ENCODE measurements at places on chromosomes 16 and 17.

DNA sequence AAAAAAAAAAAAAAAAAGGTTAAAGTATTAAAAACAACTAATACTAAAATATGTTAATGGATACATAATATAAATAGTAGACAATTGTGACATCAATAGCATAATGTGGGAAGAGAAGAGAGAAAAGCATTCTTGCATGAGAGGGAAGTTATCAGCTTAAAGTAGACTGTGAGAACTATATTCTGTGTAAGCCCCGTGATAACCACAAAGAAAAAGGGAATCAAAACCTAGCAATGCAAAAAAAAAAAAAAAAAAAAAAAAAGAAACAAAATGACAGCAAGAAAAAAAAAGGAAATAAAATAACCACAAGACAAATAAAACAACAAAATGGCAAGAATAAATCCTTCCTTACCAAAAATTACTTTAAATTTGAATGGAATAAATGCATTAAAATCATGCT, 39.8 kb upstream of the MYLK3 start:
- DNase-seq, result no peak

GRCh38 chr16:8005096-8005860, 585.0 kb downstream of the TMEM114 start:
- DNase-seq, result no peak

- DNase-seq, result no peak
Observed at GRCh38 chr16:57044931-57045693, 47.3 kb upstream of the CPNE2 start.

DNA sequence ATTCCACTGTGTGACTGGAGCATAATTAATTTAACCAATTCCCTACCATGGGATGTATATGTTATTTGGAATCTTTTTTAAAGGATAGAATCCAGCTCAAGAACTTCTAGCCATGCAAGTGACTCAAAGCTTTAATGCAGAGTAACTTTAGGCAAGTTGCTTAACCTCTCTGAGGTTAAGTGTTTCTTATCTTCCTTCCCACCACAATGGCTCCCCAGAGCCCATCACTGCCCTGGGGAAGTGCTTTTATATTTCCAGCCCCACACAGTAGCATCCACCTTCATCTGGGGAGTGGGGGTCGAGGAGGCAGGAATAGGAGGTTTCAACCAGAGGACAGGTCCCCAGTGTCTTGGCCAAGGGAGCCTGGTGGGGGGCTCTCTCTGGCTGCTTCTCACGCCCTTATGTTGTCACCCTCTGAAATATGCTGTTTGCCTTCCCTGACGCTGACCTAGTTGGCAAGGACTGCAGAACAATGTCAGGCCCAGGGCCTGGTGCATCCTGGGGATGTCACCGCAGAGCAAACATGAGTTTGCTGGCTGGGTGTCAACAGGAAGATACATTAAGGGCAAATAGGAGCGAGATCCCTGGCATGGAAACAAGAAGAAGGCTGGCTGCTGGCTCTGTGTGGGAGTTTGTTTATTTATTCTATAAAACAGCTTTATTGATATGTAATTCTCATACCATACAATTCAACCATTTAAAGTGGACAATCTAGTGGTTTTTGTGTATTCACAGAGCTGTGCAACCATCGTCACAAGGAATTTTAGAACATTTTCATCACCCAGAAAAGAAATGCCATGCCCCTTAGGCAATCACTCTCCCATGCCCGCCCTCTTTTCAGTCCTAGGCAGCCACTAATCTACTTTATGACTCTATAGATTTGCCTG, 46.6 kb upstream of the WSB1 start:
- DNase-seq, result no peak

DNA sequence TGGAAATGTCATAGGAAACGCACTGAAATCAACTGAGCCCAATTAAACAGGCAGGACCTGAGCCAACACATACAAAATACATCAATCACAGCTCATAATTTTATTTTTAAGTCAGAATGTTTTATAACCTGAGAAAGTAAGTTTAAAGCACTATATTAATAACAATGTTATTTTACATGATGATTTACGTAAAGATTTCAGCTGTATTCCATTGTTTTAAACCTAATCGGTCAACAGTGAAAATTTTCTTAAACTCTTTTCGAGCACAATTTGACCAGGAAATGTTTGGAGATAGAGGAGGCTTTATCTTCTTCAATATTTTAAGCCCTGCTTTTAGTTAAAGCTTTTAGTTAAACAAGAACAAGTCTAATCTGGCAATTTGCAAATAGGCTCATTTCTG, 201.8 kb upstream of the TOX3 start:
- DNase-seq, result no peak

DNA sequence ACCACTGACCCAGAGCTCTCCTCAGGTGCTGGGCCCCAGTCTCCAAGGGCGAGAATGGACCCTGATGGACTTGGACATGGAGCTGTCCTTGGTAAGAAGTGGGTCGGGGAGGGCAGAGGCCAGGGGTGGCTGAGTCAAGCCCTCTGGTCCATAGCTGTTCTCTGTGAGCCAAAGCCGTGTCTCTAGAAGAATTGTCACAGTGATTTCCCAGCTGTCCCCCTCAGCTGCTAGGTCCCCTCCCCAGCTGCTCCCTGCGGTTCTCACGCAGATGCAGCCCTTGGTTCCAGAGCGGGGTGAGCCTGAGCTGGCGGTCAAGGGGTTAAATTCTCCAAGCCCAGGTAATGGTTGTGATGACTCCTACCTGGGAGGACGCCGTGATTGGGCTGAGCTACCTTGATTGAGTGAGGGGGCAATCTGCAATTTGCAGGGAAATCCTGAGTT, 1.3 kb upstream of the NOL3 start:
- DNase-seq, result no peak

DNA sequence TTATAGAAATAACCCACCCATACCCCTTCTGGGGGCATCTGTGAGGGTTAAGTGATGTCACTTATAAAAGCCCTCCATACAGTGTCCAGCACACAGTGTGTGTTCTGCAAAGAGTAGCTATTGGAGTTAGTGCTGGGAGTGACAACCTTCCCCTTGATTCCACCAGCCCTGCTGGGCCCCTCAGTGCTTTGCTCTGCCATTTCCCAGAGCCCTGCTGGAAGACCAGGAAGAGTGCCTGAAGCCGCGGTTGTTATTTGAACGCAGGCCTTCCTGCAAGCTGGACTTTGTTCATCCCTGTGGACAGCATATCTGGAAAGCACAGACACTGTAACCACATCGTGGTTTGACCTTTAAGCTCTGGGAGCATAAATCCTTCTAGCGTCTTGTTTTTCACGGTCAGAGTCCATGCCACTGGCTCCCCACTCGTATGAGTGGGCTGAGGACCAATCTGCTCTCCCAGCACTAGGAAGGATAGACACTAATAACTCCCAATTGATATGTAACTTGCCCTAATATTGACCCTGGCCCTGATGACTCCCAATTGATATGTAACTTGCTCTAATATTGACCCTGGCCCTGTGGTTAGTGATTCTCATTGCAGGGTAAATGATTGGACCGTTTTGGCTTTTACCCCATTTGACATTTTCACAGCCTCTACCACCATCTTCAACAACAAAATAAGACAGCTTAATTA, 297.1 kb upstream of the MAF start:
- DNase-seq, result no peak

GRCh38 chr17:75619506-75620431, 13.5 kb upstream of the SMIM5 start:
- DNase-seq, result no peak

DNA sequence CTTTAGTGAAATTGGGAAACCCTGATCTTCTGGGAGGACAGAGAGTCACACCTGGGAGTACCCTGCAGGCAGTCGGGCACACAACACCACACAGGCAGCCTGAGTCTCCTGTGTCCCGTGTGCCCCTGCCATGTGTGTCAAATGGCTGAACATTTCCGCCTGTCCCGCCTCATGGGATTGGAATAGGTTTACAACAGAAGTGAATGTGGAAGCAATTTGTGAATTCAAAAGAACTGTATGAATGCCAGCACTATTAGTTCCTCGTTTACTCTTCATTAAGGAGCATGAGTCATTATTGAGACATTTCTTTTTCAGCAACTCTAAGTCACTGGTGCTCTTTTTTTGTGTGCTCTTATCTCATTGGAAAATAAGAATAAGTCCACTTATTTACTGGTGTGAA, 226.5 kb downstream of the PMP22 start:
- DNase-seq, result no peak

GRCh38 chr16:86257546-86257945, 252.8 kb upstream of the FOXF1 start:
- DNase-seq, result no peak

GRCh38 chr17:48715496-48716399, 6.6 kb downstream of the PRAC1 start:
- DNase-seq, result no peak

DNA sequence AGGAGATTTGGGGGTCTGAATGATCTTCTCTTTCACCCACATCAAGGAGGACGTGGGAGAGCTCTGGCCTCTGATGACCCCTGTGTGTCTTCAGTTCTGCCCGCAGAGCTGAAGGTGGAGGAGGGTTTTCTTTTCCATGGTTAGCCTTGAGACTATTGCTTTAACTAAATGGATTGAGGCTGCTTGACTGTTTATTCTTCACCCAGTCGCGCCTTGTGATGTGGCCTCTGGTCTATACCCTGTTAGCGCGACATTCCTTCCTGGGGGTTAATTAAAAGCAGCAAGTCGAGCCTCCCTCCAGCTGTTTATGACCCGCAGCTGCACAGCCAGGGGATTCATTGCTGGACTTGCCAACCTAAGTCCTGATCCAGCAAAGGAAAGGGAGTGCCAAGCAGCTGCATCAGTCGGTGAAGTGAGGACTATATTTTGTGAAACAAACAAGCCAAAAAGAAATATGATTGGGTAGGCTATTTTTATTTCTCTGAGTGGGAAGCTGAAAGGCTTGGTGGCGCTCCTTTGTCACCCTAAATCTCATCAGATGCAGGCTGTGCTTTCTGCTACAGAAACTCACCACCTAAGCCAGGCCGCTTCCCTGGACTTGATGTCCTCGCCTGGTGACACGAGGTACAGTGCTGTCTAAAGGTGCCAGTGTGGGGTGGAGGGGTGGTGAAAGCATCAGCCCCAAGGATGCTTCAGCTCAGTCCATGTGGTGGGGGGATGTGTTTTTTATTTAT, 11.0 kb upstream of the SEC14L1 start:
- DNase-seq, result no peak

DNA sequence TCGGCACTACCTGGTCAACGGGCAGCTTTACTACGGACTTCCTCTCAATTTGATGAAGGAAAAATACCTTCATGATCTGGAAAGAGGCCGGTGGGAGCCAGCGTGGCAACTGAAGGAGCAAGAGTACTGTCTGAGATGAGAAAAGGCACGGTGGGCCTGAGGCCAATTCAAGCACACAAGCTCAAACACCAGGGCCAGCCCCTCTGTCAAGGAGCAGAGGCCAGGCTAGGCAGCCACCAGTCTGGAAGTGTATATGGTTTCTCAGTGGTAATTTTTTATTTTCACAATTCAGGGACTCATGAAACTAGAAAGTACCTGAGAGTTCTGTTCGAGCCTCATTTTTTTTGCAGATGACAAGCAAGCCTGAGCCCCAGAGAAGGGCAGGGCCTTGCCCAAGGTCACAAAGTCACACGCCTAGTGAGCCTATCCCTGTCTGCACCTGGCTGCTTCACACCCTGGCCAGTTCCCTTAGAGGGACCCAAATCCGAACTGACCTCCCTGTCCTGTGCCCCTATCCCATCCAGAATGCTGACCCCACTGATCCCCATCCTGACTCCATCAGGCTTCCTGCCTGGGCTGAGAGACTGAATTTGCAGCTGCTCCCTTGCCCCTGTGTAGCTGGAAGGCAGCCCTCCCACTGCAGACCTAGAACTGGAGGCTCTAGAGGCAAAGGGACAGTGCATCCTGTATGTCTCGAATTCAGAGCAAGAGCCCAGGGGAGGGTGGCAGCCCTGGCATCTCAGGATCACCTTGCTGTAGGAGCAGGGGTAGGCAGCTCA, 4.8 kb upstream of the TBX2 start:
- DNase-seq, result no peak

DNA sequence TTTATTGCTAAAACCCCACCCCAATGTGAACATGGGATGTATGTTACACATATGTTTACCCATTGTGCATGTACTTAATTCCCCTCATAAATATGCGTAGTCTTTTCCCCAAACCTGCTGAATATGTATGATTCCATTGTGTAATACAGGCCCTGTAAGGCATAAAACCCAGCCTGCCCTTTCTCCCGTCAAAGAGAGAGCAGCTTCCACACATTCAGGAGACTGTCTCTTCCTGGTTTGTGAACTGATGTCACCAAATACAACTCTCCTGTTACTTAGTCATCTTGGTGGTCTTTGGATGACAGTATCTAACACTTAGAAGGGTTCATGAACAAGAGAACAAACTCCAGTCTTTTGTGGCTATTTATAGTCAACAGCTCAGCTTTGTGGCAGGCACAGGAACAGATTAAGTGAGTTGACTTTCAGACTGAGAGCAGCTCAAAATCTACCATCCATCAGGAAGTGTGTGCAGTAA, 24.7 kb upstream of the TMC7 start:
- DNase-seq, result no peak

DNA sequence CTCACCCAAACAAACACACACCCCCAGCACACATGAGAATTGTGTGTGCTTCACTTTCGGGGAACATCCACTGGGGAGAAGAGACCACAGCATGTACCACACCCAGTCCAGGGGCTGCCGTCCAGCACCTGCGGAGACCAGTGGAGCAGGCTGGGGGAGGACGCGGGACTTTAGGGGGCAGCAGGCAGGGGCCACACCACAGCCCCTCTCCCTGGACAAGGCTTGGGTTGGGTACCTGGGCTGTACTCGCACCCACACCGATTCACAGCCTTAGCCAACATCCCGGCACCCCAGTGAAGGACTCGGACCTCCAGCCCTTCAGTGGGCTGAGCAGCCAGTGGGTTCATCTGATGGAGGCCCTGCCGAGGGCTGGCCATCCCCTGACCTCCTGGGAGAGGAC, 63.3 kb downstream of the RBFOX3 start:
- no peak for DNase-seq

Data from NCI-H2081 treated with DMSO at 0.1 percent for 48 hours (cell line).